ENCODE measurements at places on chromosomes 2 and 18.
A peak's percentile ranks its signal among the peaks of the same experiment; 100 is the strongest.

DNA sequence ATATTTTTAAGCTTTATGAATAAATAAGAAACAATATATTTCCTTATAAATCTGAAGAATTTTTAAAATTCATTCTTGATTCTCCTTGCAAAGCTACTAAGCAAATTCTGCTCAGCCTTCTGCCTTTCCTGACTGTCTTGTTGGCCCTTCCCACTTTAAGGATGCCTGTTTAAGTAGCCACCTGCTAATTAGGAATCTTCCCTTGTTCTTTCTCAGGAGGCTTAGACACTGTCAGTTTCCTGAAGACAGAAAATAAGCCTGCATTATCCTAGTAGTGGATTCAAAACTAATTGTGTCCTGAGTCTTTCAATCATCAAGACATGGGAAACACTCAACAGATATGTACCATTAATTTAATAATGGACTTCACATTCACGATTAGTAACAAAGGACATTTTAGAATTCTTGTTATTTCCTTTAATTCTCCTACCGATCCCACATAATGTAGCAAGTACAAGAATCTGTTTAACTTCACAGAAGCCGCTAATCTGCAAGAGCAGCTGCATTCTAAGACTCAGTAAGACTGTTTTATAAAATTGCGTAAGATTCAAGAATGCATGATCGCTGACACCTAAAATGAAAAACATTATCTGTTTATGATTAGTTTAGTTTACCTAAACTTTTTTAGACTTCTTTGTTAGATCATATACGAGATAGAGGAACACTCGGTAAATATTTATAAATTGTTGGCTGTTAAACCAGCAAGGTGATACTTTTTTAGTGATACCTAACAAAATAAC lies 445.4 kb upstream of the DSEL start:
- DNase-seq: no peak

- no peak for DNase-seq
Measured at GRCh38 chr2:118223511-118223991, 135.3 kb downstream of the INSIG2 start.

GRCh38 chr2:219965287-219966194 lies 338.1 kb downstream of the SLC4A3 start:
- no peak for DNase-seq

DNA sequence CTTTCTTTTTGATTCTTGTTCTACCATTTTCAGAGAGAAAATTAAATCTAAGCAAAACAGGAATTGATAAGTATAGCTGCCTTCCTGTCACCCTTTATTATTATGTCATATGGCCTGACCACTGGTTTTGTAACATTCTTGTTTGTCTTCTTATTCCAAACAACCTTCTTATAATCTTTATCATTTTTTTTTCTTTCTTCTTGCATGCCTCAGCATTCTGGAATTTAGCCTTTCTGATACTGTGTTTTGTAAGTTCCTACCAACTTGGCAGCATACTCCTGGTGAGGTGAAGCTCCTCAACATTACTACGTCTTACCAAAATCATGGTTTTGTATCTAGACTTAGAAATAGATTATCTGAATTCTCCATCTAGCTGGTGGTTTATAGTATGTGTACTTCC lies 199.2 kb downstream of the CAMKMT start:
- no peak for DNase-seq

DNA sequence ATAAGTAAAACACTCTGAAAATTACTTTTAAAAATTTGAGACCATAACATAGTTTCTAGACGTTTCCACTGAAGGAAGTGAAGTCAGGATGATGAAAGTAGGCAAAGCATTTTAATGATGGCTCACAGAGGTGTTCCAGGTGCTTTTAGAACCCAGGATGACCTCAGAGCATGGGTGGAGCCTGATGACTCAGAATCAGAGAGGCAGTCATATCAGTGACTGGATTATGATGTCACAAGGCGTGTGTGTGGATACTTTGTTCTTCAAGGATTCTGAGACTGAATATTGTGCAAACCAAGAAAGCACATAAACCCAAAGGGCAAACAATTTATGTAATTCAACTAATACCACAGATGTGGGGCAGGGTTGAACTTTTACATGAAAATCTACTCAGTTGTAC lies 208.0 kb upstream of the FBXO11 start:
- DNase-seq: no peak

GRCh38 chr2:210318891-210319290 lies 3.9 kb upstream of the MYL1 start:
- no peak for DNase-seq

DNA sequence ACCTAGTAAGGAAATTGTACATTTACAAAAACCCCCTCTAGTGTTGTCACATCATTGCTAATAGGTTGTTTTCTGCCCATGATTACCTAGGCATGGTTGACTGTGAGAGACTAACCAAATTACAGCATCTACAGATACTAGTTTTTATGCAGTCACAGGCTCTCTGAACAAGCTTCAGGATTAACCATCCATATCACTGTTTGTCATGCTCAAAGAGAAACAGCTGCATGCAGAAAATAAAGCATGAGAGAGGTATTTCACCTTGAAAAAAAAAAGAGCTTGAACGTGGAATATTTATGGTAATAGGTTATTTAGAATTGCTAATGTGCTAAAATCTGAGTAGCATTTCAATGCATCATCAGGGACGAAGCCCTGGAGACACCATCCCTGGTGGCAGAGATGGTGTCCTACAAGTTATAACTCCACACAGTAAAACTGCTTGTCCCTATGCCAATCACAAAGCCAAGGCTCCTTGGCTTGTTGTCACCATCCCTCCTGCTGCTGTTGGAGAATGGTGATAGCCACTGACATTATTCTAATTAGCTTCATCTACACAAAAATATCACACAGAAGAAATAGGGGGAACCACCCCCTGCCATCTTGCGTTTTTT lies 5.4 kb downstream of the NEB start:
- DNase-seq: no peak

- DNase-seq: no peak
Measured at GRCh38 chr2:99756059-99756458, 266.2 kb upstream of the REV1 start.

DNA sequence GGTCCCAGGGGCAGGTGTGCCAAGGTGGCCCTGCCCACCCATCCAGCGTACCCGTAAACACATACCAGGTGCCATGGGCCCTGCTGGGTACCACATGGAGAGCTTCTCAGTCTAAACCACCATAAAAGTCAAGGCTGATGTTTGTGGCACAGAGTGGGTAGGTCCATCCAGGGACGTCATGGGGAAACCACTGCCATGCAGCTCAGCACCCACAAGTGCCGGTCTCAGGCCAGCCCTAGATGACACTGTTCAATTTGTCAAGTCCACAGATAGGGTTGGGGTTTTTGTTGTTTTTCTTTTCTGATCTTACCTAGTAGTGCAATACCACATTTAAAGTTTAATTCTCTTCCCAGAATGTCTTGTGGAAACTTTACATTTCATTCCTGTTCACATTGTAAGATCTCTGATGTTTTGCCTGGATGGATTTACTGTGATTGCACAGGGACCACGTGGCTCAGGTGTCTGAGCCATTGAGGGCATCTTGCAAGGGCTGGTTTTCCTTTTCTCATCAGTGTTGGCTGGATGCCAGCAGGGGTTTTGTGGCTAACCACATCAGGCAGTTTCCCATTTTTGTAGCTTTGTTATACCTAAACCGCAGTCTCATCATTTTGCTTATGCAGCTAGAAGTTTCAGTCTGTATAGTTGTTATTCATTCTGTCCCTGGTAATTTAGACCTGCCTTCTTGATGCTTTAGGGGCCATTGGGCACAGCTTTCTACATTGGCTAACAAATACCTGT lies 64.7 kb downstream of the STK25 start:
- peak; percentile 82 for DNase-seq

- DNase-seq: no peak
Measured at GRCh38 chr18:24322584-24323136, 75.0 kb downstream of the OSBPL1A start.

- no peak for DNase-seq
Measured at GRCh38 chr2:210443527-210443926, 33.0 kb downstream of the LANCL1 start.

DNA sequence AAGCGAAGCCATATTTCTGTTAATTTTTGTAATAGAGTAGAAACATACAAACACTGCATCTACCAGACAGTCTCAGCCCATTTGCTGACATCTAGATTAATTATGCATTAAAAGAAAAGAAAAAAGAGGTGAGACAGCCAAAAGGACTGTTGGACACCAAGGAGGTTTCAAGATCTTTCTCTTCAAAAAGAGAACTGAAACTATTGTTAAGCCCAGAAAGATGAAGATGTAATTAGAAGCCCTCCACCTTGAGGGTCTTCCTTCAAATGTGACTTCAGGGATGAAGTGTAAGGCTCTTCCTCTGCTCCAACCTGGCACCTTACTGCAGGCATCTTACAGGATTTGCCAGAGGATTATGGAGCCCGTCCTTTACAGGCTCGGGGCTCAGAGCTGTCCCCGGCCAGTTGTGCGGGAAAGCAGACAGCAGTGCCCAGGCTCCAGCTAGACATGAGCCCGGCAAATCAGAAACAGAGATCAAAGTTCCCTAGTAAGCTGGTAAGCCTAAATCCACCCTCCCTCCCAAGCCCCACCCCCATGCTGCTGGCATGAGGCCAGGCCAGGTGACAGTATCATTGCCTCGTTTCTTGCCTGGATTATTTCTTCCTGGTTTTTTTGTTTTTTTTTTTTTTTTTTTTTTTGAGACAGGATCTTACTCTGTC lies 38.9 kb downstream of the ADI1 start:
- DNase-seq: no peak

DNA sequence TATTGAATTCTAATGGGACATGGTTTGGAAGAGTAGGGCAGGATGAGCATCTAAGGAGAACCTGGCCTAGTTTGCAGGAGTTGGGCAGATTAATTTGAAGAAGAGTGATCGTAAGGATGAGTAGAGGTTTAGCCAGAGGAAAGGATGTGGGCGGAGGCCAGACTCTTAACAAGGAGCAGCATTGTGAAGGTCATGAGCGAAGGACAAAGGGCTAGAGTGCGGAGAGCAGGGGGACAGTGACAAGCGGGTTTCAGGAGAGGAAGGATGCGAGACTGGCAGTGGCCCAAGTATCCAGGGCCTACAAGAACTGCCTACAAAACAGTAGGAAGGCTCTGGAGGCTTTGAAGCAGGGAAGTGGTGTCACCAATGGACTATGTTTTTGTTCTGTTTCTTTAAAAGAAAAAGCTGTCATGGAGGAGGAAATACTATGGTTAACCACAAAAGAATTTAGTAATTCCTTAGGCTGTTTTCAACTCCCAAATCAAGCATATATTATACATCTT lies 20.1 kb downstream of the SLC66A3 start:
- no peak for DNase-seq

- DNase-seq: no peak
Measured at GRCh38 chr2:30652271-30652915, 154.9 kb downstream of the CAPN13 start.

DNA sequence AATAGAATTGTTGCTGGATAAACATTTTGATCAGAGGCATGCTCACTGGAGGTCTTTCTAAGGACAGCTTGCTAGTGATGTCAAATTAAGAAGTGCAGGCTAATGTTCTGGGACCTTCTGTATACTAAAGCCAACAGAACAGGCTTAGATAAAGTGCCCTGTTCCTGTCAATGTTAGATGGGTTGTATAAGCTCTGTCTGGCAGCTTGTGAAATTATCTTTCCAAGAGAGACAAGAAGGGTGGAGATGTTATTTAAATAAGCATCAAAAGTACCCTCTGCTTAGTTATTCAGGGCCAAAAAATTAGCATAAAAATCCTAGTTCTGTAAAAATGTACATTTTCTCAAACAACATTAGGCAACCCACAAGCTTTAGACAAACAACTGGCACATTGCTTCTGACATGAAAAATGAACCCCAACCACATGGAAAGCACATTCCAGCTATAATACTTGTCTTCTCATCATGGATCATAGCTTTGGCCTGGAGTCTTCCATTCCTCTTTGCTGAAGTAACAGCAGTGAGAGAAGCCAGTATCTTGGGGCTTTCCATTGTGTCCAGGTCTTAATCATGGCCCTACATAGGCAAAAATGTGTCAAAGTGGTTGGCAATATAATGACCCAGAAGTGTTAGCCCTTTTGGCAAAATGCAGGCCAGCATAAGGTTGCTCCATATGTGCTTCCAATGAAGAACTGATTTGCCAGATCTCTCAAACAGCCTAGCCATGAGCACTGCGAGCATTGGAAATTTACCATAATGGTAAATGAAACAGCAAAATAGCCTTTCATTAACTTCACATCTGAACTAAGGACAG lies 478.1 kb upstream of the ZNF804A start:
- no peak for DNase-seq

DNA sequence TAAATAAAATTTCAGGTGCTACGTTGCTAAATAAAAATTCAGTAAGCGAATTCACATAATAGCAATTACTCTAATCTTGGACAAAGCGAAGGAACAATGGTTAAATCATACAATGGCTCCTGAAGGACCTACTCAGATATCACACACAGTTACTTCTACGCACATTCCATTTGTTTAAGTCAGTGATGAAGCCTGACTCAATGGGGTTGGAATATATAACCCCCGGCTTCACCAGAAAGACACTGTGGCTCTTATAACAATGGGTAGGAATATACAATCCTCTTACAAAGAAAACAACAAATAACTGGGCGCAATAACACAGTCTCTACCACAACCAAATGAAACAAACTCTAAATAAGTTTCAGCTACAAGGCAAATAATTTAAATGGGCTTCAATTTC lies 349.5 kb downstream of the IRS1 start:
- DNase-seq: no peak

GRCh38 chr2:136226903-136227302 lies 109.0 kb upstream of the CXCR4 start:
- DNase-seq: no peak

- DNase-seq: no peak
Measured at GRCh38 chr2:29759360-29759759, 162.0 kb downstream of the ALK start.

GRCh38 chr2:109031476-109032228 lies 42.6 kb upstream of the EDAR start:
- DNase-seq: no peak

- no peak for DNase-seq
Measured at GRCh38 chr2:3294069-3294468, 83.5 kb downstream of the EIPR1 start.

DNA sequence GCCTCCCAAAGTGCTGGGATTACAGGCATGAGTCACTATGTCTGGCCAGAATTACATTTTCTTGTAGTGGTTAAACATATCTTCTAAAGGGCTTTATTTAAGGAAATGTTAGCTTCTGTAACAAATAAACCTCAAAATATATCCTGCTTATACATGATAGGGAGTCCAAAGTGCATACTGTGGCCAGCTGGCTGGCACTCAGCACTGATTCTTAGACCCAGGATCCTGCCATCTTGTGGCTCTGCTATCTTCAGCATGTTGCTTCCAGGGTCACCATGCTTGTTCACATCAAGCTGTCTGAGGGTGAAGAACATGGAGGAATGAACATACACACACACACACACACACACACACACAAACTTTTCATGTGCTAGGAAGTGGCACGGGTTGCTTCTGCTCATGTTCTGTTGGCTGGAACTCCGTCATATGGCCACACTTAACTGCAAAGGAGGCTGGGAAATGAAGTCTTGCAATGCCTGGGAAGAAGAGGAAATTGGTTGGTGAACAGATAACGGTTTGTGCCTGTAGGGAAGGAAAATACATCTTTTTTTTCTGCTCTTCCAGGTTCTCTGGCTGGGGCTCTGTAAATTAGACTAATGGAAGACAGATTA lies 40.0 kb downstream of the NPPC start:
- no peak for DNase-seq

GRCh38 chr2:229335330-229335729 lies 64.2 kb upstream of the PID1 start:
- DNase-seq: no peak

All from stimulated activated CD8-positive, alpha-beta memory T cell treated with anti-CD3 and anti-CD28 coated beads, Interleukin-7, amount 100 ng/mL, for 48 hours (primary cell).